ENCODE measurements at places on chromosomes 3 and 15. TPM values are rescaled to one million over a fixed set of nuclear protein-coding genes. Genes with fewer than 3 reads are reported as not detected.

Gene XCR1
- total RNA-seq = not detected

Gene GOLGA6D
- not detected for total RNA-seq

Gene MINAR1
- total RNA-seq = 0.24 TPM

Gene ZNF502
- total RNA-seq = 7.3 TPM

Gene POPDC2
- 1.0 TPM for total RNA-seq

Gene MCTP2
- 24.5 TPM for total RNA-seq

All from mammary epithelial cell (primary cell).